Choroid plexus epithelial cell (primary cell): ENCODE measurements at places on chromosomes 3 and 15.

GRCh38 chr3:16841904-16842271, 42.9 kb upstream of the PLCL2 start:
- DNase-seq: no peak

- DNase-seq: peak; percentile 26
These were observed 321.8 kb downstream of the TBC1D5 start for GRCh38 chr3:17420668-17421067.

- peak; percentile 68 for DNase-seq
These were observed 123.0 kb downstream of the FAM43A start for GRCh38 chr3:194808640-194809097.

- DNase-seq: no peak
These were observed 46.3 kb upstream of the SLC41A3 start for GRCh38 chr3:126130081-126130855.

- no peak for DNase-seq
These were observed 224.8 kb downstream of the ABHD5 start for GRCh38 chr3:43915546-43915945.

DNA sequence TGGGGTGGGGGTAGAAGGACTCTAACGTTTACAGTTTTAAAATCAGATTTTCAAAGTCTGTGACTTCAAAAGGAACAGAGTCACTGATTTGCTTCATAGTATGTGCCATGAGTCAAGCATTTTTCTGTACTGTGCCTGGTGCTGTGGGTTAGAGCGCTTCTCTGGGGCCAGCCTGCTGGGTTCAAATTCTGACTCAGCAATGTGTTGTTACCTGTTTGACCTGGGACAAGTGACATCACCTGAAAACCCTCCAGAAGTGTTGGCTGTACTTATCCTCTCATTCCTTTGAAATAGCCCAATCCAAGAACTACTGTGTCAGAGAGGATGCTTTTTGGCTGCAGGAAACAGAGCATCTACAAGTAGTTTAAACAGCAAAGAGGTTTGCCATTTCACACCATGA, 101.7 kb downstream of the LSM3 start:
- DNase-seq: no peak

GRCh38 chr3:7504886-7505775, 644.2 kb downstream of the GRM7 start:
- DNase-seq: peak; percentile 96

DNA sequence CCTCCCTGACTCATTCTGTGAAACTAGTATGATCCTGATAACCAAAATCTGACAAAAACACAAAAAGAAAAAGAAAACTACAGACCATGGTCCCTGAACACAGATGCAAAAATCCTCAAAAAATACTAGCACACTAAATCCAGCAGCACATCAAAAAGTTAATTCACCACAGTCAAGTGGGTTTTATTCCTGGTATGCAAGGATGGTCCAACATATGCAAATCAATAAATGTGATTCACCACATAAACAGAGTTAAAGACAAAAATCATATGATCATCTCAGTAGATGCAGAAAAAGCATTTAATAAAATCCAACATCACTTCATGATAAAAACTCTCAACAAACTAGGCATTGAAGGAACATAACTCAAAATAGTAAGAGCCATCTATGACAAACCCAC, 12.8 kb downstream of the SAXO2 start:
- no peak for DNase-seq

GRCh38 chr3:56113231-56113630, 355.0 kb downstream of the ERC2 start:
- DNase-seq: no peak

GRCh38 chr15:96851613-96852012, 521.1 kb downstream of the NR2F2 start:
- DNase-seq: peak; percentile 69

DNA sequence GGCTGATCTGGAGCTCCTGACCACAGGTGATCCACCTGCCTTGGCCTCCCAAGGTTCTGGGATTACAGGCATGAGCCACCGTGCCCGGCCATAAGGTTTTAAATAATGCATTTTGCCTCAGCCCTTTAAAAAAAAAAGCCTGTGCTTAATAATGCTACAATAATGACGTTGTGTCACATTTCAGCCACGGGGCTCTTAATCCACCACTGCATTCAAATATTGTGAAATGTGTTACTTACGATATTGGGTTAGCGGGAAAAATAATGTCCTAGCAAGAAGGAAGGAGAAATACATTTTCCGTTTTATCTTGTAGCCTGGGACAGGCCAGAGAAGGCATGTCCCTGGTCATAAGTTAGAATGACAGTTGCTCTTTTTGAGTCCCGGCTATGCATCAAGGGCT, 17.6 kb downstream of the PAQR5 start:
- DNase-seq: no peak

DNA sequence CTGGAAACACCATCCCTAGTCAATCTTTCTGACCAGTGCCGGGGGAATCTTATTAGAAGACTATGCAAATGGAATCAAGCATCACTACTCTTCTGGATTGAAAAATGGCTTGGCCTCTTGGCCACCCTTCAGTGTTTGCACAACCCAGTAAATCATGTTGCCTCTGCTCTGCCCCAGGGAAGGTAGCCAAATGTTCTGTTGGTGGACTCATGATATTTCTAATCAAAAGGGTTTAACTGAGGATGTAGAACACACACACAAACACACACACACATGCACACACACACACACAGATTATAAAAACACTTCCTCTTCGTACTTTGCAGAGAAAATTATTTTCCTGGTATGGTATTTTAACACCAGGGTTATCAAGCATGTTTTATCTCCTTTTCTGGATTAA, 7.9 kb downstream of the RBP2 start:
- DNase-seq: no peak

GRCh38 chr3:120475722-120476377, 25.1 kb upstream of the FSTL1 start:
- DNase-seq: peak; percentile 45

DNA sequence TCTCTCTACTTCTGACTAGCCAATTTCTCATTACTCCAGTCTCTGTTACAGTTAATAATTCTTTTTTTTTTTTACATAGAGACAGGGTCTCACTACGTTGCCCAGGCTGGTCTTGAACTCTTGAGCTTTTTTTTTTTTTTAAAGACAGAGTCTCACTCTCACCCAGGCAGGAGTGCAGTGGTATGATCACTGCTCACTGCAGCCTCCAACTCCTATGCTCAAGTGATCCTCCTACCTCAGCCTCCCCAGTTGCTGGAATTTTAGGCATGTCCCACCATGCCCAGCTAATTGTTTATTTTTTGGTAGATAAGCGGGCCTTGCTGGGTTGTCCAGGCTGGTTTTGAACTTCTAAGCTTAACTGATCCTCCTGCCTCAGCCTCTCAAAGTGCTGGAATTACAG, 13.6 kb downstream of the IP6K1 start:
- no peak for DNase-seq

DNA sequence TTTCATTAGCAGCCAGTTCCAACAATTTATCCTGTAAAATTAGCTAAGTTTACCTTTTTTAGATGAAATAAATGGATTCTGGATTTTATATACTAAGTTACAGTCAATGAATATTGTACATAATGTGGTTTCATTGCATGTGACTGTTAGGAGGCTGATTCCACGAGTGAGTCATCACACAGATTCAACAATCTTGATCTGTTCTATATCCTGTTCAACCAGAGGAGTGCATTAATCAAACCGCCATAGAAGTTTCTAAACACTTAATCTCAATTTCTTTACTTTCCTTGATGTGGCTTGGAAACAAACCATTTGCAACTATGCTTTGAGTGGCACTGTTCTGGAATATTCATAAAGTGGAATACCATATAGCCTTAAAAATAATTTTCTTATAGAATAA, 15.3 kb downstream of the DNAJC13 start:
- peak; percentile 91 for DNase-seq

- DNase-seq: peak; percentile 72
These were observed 3.4 kb upstream of the DISP2 start for GRCh38 chr15:40354408-40355171.

DNA sequence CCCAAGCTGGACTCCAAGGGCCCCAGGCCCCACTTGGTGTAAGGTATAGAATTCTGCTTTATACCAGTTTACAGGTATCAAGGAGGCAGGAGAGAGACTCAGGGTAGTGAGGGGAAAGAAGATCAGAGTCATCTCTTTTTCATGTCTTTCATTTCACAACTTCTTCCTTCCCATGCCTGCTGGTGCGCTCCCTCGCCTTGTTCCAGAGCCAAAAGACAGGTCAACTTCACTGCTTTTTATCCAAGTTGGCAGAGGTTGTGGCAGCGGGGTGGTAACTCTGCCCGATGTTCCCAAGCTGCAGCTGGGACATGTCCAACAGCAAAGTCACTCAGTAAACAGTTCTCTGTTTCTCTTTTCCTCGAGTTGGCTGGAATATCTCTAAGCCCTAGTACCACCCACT, 86.3 kb upstream of the TCF12 start:
- no peak for DNase-seq

DNA sequence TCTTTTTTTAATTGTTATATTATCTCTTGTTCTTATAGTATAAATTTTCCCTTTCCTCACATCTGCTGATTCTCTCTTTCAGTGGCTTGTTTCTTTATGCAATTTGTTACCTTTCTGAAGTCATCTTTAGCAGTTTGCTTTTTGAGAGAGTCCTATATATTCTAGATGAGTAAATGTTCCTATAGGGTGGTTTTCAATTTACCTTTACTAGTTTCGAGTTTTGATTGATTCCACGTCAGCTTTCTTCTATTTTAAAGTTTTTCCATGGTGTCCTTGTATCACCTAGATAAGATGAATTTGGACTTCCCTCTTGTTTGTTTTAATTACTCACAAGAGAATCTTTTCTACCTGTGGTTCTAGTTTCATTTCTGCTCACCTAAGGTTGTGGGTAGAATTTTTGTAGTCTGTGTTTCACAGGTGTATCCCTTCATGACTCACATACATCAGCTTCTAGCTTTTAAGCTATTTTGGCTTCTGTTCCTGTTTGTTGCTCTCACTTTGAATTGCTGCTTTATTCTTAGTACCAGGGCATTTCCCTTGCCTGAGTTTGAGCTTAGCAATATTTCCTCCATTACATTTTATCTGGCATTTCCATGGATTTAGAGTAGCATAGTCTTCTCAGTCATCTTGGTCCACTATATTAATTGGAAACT, 6.4 kb downstream of the TEX9 start:
- no peak for DNase-seq

- DNase-seq: no peak
These were observed 36.2 kb upstream of the SLC6A6 start for GRCh38 chr3:14366248-14366647.

DNA sequence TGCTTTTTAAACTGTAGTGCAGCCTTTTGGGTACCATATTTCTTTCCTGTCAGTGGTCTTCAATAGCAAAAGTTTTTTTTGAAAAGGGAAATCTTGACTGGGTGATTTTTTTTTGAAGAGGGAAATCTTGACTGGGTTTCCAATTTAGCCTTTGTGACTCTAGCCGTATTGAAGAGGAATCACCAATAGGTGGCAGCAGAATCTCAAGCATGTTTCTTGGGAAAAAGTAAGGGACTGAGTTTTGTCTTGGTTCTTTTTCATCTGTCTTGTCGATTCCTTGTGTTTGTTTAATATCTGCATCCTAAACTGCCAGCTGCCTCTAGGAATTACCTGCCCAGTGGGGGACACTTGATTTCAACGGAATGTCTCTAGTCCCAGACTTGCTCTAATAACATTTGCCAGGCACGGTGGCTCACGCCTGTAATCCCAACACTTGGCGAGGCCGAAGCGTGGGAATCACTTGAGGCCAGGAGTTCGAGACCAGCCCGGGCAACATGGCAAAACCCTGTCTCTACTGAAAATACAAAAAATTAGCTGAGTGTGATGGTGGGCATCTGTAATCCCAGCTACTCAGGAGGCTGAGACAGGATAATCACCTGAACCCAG, 89.2 kb downstream of the RBPMS2 start:
- peak; percentile 79 for DNase-seq

GRCh38 chr3:37702478-37703154, 159.1 kb upstream of the CTDSPL start:
- no peak for DNase-seq

DNA sequence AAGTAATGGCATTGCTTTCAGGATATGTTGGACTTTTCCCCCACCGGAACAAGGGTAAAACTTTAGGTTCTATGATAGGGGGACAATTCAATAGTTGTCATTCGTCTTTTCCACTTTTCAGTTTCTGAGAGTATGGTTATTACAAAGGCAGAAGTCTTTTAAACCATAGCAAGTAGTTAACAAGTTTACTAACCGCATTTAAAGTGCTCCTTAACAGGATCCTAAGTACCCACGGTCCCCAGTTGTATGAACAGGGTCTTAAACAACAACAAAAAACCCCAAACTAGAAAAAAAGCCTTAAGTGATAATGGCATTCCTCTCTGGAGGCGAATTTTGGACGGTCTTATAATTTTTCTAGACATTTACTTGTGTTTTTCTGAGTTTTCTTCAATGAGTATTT, 831 bp downstream of the IFT57 start:
- peak; percentile 5 for DNase-seq

- DNase-seq: no peak
These were observed 1.1 kb upstream of the NPHP3 start for GRCh38 chr3:132723024-132723950.

- no peak for DNase-seq
These were observed 653.6 kb downstream of the NAALADL2 start for GRCh38 chr3:175512700-175513099.

DNA sequence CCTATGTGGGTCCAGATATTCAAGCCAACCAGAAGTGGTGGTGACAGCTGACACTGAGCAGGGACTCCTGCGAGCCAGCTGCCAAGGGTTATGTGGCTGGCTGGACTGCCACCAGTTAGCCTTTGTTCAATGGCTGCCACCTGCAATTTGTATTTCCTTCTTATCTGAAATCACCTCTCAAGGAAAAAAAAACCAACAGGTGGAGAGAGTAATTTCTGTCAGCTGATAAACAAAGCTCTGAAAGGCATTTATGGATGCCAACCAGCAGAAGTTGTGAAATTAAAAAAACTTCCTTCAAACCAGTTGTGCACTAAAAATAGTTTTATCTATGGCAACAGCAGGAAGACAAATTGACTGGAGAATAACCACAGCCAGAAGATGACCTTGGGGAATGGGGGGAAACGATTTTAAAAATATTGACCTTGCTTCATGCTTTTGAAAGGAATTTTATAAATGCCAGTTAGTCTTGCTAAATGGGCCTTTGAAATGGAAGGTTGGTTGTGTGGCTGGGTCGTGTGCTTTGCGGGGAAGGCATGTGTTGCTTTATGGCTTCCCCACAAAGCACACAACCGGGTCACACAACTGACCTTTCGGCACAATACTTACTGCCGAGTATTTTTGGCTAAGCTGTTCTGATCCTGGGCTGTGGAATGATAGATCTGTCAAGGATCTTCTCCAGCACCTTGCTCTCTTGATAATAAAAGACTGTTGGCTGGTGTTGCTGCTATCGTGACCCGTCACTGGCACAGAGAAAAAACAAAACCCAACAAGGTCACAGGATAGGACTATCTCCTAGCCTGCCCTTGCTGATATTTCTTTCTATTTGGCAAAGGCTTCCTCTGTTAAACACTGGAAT, 3.5 kb downstream of the MYZAP start:
- DNase-seq: no peak

GRCh38 chr3:101635954-101636798, 40.8 kb downstream of the ZBTB11 start:
- peak; percentile 61 for DNase-seq

DNA sequence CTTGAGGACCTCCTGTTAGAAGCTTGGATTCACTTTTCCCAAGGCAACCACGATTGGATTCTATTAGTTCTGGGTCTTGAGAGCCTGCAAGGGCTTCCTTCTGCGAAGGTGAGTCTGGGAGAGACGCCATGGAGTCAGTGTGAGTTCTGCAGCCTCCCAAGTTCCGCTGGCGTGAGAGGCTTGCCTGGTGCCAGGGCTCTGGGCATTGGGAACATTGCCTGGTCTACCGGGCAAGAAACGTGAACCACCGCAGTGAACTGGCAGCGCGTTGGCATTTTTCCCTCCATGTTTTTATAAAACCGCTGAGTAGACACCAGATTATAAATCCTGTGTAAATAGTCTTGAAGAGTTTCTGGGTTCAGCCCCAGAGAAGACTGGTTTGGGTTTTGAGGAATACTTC, 160.9 kb downstream of the IGF1R start:
- DNase-seq: no peak
